ENCODE measurements at places on chromosomes 7 and 10.

- DNase-seq: no peak
Measured at GRCh38 chr7:38746438-38746837, 115.3 kb upstream of the AMPH start.

DNA sequence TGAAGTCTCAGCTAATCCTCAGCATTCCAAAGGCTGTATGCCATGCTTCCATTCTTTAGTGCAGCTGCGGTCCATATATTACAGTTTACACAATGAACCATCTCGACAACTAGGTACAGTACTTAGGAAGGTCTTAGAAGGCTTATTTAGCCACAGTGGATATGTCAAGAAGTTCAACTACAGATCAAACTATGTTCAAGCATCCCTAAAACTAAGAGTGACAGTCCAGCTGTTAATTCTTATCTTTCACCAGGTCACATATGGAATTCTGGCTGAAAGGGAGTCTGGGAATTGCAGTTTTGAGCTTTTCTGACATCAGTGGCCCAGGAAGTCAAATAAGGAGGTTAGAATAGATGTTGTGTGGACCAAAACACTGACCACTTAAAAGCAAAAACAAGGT lies 106.8 kb downstream of the SDHAF3 start:
- DNase-seq: no peak

- no peak for DNase-seq
Measured at GRCh38 chr10:94287336-94287735, 75.4 kb downstream of the NOC3L start.

DNA sequence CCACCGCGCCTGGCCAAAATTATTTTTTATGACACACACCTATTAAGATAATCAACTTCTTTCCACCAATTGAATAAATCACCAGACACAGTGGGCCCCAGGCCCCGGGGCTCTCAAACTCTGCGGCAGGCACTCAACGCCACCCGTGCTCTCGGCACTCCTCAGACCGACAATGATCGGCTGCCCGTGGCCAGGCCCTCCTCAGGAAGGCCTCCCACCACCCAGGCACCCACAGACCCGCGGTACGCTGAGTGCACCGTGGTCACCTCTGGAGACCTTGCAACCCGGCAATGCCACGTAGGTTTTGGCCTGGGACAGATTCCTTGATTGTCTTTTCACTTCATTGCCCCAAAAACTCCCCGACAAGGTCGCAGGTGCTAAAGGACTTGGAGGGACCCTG lies 6.9 kb downstream of the RADIL start:
- no peak for DNase-seq

DNA sequence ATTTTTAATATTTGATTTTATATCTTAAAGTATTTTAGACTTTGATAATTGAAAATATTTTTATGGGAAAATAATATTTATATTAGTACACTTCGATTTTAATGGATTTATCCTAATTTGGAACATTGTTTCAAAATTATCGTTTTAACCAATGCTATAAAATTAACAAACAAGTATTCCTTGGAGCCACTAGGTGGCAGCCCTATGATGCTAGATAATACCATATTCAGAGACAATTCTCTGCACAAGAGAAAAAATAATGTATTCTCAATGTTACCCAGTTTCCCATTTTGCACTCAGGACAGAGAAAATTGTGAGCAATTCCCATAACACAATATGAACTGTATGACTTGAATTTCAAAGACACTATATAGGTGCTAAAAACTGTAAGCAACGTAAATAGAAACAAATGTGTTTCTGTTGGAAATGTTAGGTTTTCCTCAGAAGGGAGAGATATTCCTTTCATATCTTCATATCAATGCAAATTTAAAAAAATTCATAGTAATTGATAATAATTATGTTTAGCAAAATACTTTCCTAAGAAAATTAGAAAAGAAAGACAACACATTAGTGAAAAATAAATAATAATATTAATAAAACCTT lies 237.8 kb downstream of the SEMA3E start:
- no peak for DNase-seq

Measured in gastrocnemius medialis (tissue), 4 donors.